Right hindlimb (tissue), 1 donor: ENCODE measurements at places on chromosomes 7 and 10.

GRCh38 chr7:77536017-77536412 lies 1.1 kb upstream of the PTPN12 start:
- no peak for DNase-seq

- no peak for DNase-seq
These were observed 70.2 kb upstream of the RAPGEF5 start for GRCh38 chr7:22427104-22427503.

DNA sequence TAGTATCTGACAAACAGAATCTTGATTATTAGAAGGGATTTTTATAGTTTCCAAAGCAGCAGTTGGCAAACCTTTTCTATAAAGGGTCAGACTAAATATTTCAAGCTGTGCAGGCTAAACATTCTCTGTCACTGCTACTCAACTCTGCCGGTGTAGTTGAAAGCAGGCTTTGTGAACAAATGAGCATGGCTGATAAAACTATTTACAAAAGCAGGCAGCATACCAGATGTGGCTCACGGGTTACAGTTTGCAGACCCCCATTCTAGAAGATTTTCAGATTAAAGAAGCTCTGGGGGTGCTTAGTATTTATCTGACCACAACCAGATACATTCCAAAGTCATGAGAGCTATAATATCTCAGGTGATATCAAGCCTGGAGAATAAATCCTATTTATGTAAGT lies 1017.5 kb downstream of the SORCS1 start:
- DNase-seq, result no peak

DNA sequence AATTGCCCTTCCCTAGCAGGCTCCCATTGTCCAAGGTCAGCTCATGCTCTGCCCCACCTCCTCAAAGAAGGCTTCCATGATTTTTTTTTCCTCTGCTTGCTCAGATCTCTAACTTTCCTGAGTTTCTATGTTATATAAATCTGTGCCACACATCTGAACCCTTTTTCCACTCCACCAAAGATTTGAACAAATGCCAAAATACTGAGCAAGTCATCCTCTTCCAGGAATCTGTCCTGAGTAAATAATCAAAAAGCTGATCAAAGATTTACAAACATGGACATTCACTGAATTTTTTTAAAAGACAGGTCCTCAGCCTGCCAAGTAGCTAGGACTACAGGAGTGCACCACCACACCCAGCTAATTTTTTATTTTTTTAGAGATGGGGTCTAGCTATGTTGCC lies 102.8 kb upstream of the ARID5B start:
- no peak for DNase-seq

- no peak for DNase-seq
These were observed 171.2 kb downstream of the GFRA1 start for GRCh38 chr10:116101616-116102315.

GRCh38 chr10:53904506-53905241 lies 896.4 kb downstream of the PCDH15 start:
- DNase-seq, result no peak

DNA sequence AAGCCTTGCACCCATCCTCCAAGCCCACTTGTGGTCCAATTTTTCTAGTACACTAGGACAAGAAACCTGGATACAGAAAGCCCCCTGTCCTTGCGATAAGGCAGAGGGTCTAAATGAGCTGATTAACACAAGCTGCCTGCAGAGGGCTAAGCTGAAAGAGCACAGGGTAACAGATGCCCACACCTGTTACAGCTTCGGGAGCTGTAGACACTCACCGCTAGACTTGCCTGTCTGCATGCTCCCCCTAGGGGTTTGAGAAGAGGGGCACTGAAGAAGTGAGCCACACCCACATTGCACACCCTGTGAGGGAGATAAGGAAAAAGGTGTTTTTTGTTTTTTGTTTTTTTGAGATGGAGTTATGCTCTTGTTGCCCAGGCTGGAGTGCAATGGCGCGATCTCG lies 386.5 kb upstream of the AUTS2 start:
- DNase-seq, result no peak

GRCh38 chr7:80224415-80224814 lies 89.8 kb downstream of the GNAI1 start:
- no peak for DNase-seq

DNA sequence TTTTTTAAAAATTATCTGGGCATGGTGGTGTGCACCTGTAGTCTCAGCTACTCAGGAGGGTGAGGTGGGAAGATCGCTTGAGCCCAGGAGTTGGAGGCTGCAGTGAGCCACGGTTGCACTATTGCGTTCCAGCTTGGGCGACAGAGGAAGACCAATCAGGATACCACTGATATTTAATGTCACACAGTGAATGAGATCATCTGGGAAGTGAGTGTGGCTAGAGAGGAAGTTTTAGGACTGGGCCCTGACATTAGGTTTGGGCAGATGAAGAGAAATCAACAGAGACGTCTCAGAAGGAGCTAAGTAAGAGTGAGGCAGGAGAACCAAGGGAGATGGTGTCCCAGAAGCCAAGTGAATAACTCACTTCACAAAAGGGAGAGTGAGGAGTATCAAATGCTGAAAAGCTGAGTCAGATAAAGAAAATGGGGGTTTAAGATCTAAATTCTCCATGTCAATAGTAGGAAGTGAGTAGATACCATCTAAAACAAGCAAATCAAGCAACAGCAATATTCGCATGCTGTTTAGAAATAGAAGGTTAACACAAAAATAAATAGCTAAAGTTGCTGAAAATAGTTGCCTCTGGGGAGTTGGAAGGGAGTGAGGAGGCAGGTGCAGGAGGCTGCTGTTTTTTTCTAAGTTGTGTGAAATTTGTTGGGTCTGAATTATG lies 11.5 kb downstream of the PILRA start:
- DNase-seq, result no peak

- DNase-seq, result no peak
These were observed 31.7 kb downstream of the CAMK1D start for GRCh38 chr10:12380999-12381398.

DNA sequence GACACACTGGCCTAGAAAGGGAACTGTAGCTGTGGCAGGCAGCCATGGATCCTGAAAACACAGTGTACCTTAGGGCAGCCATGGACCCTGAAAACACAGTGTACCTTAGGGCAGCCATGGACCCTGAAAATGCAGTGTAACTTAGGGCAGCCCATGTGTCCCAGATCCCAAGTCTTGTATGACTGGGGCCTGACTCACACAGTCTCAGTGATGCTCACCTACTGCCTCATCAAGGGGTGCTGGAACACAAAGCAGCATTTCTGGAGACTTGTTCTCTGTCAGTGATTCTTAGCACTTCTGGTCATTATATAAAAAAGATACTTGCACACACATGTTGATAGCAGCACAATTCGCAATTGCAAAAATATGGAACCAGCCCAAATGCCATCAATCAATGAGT lies 70.2 kb upstream of the LAMB4 start:
- no peak for DNase-seq

DNA sequence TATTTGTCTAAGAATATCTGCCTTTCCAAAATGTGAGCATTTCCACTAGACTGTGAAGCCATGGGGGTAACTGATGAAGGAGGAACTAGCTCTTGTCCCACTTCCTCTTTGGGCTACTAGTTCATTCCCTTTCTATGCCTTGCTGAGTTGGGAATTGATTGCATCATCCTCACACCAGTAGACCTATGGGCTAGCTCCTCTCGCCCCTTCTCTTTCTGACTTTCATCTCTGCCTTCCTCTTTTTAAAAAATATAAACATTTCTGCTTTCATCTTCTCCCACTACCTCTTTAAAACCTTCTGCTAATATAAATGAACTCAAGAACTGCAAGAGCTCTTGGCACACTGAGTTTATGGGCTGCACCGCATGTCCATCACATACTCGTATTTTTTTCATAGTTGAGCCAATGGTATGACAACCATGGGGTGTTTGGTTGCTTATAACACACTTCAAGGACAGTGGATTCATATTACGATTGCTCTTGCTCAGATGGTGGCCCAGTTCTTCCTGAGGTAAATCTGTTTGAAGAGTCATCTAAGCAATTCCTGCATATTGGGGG lies 182.0 kb downstream of the REEP3 start:
- no peak for DNase-seq

DNA sequence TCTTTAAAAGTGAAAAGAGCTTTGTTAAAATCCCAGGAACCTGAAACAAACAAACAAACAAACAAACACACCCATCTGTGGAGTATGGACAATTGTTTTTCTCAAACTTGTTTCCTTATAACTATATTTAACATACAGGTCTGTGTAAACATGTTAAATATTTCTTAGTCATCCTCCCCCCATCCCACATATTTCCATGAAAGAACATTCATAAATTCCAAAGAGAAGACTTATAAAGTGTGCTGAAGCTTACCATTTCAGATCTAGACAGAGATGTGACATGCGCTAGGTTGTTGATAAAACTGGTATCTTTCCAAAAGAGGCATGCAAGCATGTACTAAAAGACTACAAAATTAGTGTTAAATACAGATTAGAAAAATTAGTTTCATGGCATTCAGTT lies 6.5 kb downstream of the FKBP14 start:
- no peak for DNase-seq

DNA sequence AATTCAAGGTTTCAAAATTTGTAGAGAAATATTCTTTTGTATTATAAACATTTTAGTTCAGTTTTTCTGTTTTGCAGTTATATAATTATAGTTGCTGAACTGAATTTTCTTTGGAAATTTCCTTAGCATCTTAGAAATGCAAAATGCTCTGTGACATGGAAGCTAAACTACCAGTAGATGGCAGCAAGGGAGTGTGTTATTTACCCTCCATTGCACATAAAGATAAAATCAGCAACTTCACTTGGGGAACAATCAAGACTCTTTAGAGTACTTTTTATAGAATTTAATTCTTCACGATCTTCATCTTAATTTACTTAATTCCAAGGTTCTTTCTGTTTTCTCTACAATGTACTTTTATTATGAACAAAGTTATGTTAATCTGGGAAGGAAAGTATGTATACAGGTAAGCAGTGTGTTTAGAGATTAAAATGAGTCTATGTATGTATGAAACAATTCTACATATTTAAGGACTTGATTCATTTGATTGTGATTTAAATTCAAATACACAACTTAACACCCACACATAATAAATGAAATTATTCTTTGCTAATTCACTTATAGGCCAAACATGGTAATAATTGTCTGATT lies 404.2 kb downstream of the THSD7A start:
- no peak for DNase-seq

- DNase-seq, result no peak
These were observed 37.3 kb upstream of the PRSS1 start for GRCh38 chr7:142711746-142712616.

GRCh38 chr10:128098631-128099030 lies 27.6 kb downstream of the MKI67 start:
- no peak for DNase-seq
